ENCODE measurements at places on chromosomes 7 and 10.

- DNase-seq, result no peak
Observed at GRCh38 chr10:47323636-47324296, 1.5 kb downstream of the GDF2 start.

GRCh38 chr10:98273057-98273850 is 5.3 kb upstream of the LOXL4 start:
- DNase-seq, result no peak

DNA sequence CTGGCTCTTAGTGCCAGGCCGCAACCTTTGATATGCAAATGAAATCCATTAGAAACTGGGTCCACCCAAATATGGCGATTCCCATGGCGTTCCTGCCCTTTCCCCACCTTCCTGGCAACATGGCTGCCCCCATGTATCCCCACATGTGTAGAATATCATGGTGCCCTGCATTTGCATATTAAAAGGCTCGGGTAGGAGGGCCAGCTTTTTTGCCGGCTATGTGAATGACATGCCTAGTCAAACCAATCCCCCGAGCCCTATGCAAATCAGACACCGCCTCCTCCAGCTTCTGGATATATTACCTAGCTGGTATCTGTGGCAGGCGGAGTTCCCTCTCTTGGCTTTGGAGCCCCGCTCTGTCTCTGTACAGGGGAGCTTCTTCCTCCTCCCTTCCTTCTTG is 18.3 kb downstream of the MMS19 start:
- DNase-seq, result no peak

- DNase-seq, result no peak
Observed at GRCh38 chr10:56109454-56109853, 251.6 kb downstream of the ZWINT start.

DNA sequence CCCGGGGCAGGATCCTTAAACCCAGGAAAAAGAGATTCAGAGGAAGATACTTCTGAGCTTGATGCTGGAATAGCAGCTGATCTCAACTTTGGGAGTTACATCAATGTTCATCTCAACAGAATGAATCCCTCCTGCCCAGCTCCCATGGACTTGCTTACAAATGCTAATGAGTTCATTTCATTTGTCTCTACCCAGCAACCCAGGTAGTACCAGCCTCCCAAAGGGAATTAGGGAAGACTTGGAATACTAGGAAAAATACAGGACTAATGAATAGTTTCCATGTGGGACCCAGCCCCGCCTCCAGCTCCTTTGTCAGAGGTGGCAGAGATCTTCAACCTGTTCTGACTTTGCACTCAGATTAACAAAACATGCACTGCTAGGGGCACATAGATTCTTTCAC is 22.1 kb upstream of the TCF7L2 start:
- DNase-seq, result no peak

DNA sequence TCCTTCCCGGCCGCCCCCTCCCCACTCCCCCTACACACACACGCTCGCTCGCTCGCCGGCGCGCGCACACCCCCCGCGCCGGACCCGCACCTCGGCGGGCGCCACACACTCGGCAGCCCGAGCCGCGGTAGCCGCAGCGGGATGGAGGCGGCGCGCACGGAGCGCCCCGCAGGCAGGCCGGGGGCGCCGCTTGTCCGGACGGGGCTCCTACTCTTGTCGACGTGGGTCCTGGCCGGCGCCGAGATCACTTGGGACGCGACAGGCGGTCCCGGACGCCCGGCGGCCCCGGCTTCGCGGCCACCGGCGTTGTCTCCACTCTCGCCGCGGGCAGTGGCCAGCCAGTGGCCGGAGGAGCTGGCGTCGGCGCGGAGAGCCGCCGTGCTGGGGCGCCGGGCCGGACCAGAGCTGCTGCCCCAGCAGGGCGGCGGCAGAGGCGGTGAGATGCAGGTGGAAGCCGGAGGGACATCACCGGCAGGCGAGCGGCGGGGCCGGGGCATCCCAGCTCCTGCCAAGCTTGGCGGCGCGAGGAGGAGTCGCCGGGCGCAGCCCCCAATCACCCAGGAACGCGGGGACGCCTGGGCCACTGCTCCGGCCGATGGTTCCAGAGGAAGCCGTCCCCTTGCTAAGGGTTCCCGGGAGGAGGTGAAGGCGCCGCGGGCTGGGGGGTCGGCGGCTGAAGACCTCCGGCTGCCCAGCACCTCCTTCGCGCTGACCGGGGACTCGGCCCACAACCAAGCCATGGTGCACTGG is at the start of gene SORCS3:
TSS of gene SORCS3 (plus strand) at position 104 of the 750 bp plus-strand sequence.
- no peak for DNase-seq

DNA sequence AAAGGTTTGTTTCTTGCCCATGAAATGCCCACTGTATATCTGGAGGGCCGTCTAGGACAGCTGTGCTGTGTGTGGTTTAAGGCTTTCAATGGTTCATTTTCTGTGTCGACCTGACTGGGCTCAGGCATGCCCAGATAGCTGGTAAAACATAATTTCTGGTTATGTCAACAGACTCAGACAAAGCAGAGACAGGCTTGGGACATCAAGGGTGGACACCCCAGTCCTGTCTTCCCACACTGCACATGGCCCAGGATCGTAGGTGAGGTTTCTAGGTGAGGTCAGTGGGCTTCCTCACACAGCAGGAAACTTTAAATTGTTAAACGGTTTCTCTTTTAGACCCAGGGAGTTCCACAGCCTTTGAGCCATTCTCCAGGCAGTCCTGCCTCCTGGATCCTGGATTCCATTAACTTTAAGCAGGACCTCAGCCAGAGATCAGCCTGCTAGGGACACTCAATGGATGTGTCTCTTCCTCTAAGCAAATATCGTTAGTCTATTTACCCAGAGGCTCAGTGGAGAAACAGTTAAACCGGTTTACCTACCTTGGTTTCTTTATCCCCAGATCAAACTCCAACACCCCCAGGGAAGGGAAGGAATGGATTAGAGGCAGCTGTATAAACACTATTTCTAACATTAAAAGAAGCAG is 66.4 kb downstream of the ST8SIA6 start:
- no peak for DNase-seq

DNA sequence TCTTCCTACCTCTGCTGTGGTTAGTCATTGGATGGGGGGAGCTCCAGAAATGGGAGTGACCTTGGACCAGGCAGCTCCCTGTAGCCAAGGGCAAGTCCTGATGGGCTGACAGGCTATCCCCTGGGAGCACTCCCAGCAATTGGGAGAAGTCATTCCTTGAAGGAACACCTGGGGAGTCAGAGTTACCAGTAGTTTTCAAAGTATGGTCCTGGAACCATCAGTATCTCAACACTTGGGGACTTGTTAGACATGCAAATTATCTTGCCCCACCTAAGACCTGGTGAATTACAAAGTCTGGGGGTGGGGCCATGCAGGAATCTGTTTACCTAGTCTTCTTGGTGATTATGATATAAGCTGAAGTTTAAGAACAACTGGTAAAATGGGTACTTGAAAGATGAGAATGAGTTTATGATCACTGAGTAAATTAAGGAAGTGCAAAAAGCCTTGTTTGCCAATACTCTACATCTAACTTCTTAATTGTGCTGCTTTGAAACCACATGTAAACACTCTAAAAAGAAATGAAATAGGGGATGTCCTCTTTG is 287.3 kb upstream of the LRRN3 start:
- no peak for DNase-seq

GRCh38 chr10:30493609-30494530 is 59.9 kb downstream of the MAP3K8 start:
- DNase-seq, result no peak

DNA sequence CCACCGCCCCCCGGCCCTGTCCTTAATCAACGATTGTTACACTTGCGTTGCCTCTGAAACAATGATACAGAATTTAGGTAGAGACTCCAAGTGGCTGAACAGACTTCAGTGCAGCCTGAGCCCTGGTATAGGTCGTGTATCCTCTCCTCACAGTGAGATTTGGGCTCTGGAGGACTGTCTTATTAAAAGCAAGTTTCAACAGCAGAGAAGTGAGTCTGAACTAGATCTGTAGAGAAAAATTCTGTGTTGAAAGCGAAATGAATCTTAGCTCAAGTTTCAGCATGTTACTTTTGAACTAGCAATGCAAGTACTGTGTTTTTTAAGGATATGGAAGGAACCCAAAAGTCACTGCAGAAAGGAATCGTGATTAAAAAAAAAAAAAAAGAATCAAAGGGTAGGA is 103.1 kb downstream of the HOXA1 start:
- no peak for DNase-seq

DNA sequence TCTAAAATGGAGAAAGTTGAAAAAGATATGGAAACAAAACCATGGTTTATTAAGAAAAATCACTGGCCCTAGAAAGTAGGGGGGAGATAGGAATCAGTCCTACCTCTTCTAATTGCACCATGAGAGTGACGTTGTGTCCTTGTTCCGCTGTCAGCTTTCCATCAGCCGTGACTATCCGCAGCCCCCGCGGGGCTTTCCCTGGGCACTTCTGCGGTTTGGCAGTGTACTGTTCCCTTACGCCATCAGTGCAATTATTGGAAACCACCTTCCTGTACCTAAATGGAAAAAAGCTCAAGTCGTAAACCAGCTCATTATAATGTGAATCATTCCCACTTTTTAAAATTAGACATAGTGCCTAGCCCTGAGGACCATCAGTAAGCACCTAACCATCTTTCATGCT is 512.2 kb downstream of the SORCS1 start:
- DNase-seq, result no peak

- DNase-seq, result no peak
Observed at GRCh38 chr7:17030559-17030958, 148.8 kb upstream of the AGR3 start.
